ENCODE measurements at places on chromosomes 6 and 20.

- DNase-seq, result no peak
Observed at GRCh38 chr6:36985417-36985807, 584 bp downstream of the MTCH1 start.

- DNase-seq, result no peak
Observed at GRCh38 chr6:169266746-169267591, 13.3 kb upstream of the THBS2 start.

DNA sequence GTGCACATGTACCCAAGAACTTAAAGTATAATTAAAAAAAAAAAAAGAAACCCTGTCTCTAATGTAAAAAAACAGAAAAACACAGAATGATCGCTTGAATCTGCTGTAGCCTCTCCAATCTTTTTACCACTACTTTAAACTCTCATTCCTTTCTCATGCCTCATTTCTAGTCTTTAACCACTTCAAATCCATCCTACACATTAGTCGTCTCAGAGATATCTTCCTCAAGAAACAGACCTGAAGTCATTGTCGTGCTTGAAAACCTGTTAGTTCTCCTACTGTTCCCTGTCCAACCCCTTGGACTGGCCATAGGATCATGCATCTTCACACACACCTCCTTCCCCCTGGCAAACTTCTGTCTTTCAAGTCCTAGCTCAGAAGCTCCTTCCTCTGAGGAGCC lies 112.1 kb upstream of the BCLAF1 start:
- no peak for DNase-seq

- no peak for DNase-seq
Observed at GRCh38 chr6:82924799-82925535, 140.7 kb downstream of the UBE3D start.

DNA sequence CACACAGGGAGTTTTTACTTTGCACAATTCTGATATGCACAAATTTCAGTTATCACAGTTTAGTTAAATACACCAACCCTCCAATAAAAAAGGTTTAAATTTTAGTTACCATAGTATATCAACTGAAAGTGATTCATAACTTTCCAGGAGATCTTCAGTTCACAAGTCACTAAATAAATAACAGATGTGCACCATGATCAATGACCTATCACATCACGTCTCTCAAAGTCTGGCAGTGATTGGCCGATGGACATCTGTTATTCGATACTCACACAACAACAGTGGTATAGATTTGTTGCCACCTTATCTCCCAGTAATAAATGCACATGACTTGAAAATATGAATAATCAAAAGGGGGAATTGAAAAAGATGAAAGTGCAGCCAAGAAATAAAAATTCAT lies 66.8 kb upstream of the PTCHD4 start:
- no peak for DNase-seq

- no peak for DNase-seq
Observed at GRCh38 chr6:167238694-167239467, 52.2 kb upstream of the UNC93A start.

DNA sequence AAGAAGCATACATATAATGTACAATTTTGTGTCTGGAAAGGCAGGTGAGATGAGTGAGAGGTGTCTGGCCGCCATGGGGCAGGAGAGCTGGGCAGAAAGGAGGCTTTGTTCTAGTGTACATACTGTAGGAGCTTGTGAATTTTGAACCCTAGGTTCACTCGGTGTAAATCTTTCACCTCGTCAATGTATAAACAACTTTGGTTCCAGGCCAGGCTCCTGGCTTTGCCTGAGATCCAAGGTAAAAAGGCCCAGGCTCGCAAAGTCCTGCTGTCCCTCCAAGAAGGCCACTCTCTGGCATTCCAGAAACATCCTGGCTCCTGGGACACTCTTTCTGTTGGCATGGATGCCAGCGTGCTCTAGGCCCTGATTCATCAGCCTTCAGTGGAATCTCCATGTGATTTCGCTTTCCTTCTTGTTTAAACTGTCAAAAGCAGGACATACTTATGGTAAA lies 7.1 kb upstream of the SLC22A7 start:
- DNase-seq, result no peak

GRCh38 chr20:63652192-63652980 lies 838 bp downstream of the STMN3 start:
- DNase-seq, result no peak

DNA sequence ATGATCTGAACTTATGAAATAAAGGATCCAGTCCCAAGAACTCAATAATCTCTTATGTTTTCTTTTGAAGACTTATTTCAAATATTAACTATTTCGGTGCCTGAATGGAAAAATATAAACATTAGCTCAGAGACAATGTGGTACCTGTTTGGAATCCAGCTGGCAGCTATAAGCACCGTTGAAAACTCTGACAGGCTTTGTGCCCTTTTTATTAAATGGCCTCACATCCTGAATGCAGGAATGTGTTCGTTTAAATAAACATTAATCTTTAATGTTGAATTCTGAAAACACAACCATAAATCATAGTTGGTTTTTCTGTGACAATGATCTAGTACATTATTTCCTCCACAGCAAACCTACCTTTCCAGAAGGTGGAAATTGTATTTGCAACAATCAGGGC lies 4.4 kb upstream of the KIAA0319 start:
- DNase-seq, result no peak

DNA sequence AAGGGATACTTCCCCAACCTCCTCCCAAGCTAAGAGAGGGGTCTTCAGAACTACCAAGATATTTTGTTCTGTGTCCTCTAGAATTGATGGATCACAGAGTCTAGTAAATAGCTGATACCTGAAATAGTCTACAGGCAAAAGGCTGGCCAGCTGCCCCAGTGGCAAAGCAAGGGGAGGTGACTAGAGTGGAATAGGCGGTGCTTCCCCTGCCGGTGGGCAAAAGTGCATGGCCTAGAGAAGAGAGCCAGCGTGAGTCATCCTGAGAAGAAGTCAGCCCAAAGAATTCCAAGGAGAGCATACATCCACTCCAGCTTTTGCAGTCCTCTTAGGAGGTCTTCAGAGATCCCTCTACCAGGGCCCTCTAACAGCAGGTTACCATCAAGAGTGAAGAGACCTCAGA lies 14.7 kb downstream of the DPPA5 start:
- DNase-seq, result no peak

- DNase-seq, result peak; percentile 66
Observed at GRCh38 chr6:1079525-1079924, 232.4 kb upstream of the FOXQ1 start.

GRCh38 chr6:61841958-61842357 lies 444.1 kb downstream of the KHDRBS2 start:
- DNase-seq, result no peak

DNA sequence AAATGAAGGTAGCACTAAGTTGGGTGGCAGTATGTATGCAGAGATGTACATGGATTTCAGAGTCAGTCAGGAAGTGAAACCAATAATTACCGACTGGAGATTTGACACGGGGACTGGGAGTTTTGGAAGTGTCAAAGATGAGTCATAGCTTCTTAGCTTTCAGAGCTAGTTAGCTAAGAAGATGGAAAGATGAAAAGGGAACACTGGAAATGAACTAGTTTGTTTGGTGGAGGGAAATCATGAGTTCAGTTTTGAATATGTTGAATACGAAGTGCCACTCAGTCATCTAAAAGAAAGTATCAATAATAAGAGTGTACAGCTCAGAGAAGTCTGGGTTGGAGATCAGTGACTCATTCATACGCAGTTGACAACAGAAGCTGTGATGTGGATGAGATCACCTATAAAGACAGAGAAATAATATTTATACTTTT lies 7.5 kb downstream of the ESF1 start:
- no peak for DNase-seq

DNA sequence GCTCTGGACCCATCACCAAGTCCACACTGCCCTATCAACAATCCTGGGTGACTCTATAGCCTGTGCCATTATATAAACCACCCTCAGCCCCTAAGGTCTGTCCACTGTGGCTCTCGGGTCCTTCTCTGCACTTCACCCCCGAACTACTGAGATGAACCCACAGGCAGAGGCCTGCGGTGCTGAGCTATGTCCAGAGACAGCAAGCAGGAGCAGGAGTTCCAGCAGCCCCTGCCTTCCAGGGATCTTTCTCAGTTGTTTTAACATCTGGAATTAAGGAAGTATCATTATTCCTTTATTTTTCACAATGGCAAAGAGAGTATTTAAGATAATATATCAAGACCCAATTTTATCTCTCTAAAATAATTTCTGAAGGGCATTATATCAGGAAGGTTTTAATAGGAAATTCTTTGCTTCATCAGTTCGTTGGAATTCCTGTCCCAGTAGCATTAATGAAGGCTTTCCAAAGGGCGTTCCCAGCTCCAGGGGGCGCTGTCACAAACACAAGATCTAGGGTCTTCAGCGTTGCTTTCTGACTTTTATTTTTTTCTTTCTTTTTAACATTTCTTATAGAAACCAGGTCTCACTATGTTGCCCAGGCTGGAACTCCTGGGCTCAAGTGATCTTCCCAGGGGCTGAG lies 27.3 kb downstream of the RRBP1 start:
- no peak for DNase-seq

DNA sequence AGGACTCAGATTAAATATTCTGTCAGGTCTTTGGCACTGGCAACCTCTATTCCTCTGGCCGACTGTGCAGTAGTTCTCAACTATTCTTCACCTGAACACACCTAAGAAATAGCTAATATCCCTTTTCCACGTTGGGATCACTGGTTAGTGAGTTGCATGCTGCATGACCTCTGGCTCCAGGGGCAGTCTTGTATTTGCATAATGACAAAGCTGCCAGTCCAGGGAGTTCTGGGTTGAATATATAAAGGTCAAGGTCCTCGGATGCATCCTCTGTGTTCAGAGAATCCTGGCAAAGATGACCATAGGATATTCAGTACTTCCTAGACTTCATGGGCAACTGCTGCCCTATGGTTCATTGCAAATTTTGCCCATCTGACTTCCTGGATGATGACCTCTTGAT lies 131.2 kb downstream of the DNAH8 start:
- no peak for DNase-seq

DNA sequence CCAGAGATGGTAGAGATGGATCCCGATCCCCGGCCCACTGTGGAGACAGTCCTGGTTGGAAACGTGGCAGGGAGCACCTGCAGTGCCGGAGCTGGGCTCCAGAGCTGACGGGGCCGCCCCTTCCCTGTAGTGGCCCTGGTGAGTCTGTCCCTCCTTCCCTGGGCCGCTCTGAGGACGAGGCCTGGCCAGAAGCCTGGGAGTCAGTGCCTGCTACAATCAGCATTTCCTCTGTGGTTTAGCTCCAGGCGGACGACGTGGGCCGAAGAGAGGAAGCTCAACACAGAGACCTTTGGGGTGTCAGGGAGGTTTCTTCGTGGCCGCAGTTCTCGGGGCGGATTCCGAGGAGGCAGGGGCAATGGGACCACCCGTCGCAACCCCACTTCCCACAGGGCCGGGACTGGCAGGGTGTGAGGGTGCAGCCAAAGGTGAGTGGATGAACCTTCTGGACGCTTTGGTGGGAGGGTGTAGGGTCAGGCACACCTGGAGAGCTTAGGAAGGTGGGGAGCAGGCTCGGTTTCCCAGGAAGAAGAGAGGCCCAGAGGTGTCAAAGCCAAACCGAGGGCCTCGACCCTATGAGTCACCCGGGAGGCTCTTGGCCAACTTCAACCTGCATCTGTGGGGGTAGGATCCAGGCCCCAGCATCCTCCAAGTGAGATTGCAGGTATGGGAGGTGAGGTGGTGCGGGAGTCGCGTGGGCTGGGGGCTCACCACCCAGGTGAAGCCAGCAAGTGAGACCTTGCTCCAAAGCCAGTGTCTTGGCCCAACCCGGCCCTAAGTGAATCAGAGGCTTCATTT lies 9.9 kb downstream of the PSMA7 start:
- DNase-seq, result no peak

DNA sequence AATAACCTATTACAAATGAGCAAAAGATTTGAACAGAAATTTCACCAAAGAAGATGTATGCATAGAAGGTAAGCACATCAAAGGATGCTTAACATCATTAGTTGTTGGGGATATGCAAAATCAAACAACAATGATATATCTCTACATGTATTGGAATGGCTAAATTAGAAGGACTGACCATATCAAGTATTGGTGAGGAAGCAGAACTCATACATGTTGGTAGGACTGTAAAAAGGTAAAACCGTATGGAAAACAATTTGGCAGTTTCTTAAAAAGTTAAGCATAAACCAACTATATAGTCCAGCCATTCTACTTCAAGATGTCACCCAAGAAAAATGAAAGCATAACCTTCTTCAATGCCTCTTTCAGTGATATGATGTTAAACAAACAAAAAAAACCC lies 114.0 kb downstream of the MYB start:
- DNase-seq, result no peak

- no peak for DNase-seq
Observed at GRCh38 chr20:54126806-54127655, 46.8 kb downstream of the CYP24A1 start.

- no peak for DNase-seq
Observed at GRCh38 chr6:79494841-79495240, 42.4 kb downstream of the LCA5 start.

GRCh38 chr6:39801456-39802251 lies 9.5 kb downstream of the DAAM2 start:
- no peak for DNase-seq

GRCh38 chr20:38412877-38413577 lies 22.1 kb downstream of the SNHG17 start:
- DNase-seq, result no peak

GRCh38 chr6:10347561-10348327 lies 67.1 kb downstream of the TFAP2A start:
- peak; percentile 2 for DNase-seq
